Activated T-helper 1 cell treated with Interleukin-2 at 50 U/mL for 16 hours (primary cell): ENCODE measurements at places on chromosomes 12 and 14.

- DNase-seq: no peak
Observed at GRCh38 chr14:20376071-20376588, 32.7 kb downstream of the PARP2 start.

DNA sequence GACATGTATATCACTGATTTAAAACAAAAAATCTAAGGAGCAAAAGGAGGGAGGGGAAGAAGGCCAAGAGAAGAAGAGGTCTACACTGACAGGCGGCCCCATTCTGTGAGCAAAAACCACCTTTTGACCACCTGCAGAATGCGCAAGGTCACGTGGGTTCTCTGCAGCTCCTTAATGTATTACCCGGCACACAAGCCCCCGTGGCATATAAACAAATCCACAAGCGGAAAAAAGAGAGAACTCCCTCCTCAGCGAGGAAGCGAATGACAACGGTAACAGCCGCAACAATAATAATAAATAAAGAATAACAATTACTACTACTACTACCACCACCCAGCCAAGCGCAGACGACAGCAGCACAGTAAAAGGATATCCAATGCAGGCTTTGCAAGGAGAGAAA lies 1.3 kb downstream of the KSR2 start:
- no peak for DNase-seq

GRCh38 chr12:116954710-116955381 lies 44.1 kb downstream of the FBXW8 start:
- no peak for DNase-seq

DNA sequence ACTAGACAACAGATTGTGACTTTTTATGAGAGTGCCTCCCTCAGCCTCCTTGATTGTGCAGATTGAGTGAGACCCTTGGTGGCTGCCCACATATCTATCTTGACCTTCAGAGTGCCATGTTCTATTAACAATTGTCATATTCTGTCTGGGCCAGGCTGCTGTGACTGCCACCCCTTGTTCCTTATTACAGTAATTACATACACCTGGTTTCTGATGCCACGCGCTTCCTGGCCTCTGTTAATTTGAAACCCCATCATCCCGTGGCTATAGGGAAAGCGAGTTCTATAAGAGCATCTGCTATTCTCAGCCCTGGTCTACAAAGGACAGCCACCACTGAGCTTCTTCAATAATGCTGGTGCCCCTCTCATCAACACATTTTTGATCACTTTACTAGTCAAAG lies 228.7 kb downstream of the PCNX1 start:
- no peak for DNase-seq

DNA sequence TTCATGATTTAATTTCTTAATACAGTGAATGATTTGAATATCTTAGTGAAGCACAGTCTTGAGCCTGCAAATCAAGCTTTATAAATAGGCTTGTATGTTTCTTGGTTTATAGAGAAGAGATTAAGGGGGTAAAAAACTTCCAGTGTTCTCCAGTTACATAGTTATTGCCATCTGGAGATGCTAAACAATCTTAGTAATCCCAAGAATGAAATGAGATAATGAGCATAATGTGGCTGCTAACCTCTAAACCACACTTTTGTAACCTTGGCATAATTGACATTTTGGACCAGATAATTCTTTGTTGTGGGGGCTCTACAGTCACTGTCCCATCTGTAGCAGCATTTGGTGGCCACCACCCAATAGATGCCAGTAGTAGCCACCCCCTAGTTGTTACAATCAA lies 316.8 kb downstream of the CCDC91 start:
- DNase-seq: no peak

DNA sequence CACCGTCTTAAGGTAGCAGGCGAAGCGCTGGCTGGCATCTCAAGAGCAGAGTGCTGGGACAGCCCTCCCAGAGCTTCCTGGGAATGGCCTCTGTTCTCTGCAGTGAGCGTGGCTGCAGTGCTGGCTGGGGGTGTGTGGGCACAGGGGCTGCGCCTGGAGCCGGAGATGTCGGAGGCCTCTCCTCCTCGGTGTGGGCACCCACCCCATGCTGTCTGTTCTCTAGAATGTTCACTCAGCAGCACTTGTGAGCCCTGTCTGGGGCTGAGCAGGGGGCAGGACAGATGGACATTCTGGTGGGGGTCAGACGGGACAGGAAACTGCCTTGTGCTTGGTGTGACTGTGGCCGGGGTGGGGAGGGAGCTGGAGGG lies 15.9 kb downstream of the FBRSL1 start:
- no peak for DNase-seq

- DNase-seq: no peak
Observed at GRCh38 chr14:105426416-105427130, 6.9 kb downstream of the MTA1 start.

DNA sequence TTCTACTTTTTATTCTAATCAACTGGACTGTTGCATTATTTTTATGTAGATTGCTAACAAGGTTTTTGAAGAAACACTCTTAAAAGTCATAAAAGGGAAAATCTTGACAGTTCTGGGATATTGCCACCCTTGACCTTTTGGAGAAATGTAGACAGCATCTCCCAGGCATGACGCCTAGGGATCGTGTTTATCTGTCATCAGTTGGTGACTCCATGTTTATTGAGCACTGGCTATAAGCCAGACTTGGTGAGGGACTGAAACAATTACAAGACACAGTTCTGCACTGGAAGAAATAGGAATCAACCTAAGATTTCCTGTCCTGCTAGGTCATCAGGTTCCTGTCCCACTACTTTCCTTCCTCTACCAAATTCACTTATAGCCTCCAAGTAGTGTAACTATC lies 34.5 kb downstream of the HMGA2 start:
- DNase-seq: no peak

DNA sequence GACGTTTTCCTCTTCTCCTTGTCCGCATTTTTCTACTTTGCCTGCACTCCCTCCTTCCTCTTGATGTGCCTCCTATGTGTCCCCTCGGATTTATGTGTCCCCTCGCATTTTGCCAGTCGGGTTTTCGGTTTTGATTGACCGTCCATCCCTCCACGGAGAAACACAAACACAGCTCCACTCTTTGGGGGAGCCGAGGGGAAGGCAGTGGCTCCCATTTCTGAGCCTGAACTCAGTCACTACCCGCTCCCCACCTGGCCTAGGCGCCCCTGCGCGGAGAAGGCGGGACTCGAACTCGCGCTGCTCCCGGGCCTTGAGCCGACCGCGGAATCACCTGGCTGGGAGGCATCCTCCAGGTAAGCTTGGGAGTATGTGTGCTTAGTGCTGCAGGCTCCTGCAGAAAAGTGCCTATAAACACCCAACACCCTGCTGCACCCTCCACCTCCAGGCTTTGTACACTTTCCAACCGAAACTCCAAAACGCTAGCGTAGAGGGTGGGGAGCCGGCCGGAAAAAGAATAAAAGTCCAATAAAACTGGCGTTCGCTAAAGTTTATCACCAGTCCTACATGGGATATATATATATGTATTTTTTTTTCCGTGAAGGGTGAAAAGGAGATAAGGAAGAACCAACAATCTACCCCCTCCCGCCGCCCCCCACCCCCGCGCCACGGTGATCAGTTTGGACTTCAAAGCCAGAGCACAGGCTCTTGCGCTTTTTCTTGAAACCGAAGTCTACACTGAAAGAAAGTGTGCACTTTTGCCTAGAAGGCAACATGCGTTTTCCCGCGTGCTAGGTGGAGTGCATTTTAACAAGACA lies 3.3 kb upstream of the CCND2 start:
- peak; percentile 14 for DNase-seq

- peak; percentile 29 for DNase-seq
Observed at GRCh38 chr12:1915082-1915968, 3.1 kb downstream of the CACNA2D4 start.

- no peak for DNase-seq
Observed at GRCh38 chr12:32043928-32044549, 62.6 kb upstream of the BICD1 start.

GRCh38 chr14:76375484-76375883 lies 453 bp upstream of the ESRRB start:
- DNase-seq: no peak

GRCh38 chr14:100018482-100018881 lies 46.7 kb upstream of the EVL start:
- no peak for DNase-seq

DNA sequence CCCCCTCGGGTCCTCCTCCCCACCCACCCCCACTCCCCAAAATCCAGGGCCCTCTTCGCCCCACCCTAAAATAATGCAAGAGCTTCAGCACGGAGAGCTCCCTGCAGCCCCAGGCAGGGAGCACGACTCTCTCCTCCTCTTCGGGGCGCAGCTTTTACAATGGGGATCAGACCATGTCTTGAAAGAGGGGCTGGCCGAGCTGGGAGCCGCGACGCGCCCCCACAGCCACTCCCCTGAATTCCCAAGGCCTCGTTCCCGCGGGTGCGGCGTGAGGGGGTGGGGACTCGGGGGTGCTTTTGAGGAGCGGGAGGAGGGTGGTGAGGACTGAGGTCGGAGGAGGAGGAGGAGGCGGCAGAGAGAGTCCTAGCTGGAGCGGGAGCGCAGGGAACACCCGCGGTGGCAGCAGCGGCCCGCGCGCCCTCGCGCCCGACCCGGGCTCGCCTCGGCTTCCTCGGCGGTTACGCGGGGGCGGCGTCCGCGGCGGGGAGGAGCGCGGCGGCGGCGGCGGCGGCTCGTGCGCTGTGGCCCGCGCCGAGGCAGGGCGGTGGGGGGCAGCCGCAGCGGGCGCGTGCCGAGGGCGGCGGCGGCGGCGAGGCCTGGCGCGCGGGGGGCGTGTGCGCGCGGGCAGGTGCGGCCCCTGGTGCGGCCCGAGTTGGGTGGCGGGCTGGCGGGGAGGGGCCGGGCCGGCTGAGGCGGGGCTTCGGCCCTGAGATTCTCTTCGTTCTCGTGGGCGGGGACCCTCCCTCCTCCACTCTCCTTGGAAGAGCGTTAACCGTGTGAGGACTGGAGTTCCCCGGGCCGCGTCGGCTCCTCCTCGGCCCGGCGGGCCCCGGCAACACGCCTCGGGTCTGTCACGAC lies at the start of gene ANKS1B:
Gene ANKS1B (minus strand): TSS at position 666 of the 858 bp plus-strand sequence. CDS start 699 bp downstream, outside the sequence.
- DNase-seq: no peak

DNA sequence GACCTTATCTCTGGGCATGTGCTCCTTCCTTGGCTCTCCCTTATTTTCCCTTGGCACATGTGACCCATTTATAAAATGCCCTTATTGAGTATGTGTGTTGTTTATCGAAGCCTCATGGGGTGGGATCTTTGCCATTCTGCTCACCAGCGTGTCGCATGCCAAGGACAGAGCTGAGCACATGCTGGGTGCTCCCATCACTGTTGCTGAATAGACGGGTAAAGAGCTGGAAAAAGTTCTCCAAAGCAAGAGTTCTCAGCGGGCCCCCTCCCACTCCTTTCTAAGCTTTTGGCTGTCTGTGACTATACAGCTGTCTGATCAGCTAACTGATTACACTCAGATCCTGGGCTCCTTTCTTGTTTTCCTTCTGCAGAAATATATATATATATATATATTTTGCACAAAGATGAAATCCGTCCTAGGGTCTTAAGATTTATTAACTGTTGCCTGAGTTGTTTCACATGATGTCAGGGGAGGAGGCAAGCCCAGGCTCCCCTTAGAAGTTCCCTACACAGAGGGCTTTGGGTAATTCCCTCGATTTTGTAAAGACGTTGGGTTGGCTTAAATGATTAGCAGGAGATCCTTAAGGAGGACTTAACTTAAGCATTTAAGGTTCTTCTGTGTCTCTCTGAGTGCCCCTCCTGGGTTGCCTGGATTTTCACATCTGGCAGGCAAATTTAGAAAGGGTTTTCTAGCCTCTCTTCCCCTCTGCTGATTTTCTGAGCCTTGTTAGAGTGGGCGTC lies 71.6 kb downstream of the TMEM132C start:
- DNase-seq: no peak

GRCh38 chr14:37045340-37046061 lies 126.9 kb downstream of the SLC25A21 start:
- DNase-seq: no peak

DNA sequence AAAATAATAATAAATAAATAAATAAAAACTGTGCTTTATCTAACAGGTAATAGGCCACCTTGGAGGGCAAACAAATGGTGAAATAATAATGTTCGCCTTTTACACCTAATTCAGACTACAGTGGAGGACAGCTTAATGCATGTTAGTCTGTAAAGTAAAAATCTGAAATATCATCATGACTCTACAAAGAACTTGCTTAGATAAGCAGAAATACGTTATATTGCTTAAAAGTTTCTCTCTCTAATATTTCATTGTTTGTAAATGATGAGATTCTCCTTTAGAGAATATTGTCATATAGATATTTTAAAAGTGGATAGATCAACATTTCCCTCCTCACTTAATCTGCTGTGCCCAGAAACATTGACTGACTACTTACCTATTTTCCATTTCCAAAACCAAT lies 98.7 kb upstream of the PDZRN4 start:
- no peak for DNase-seq

GRCh38 chr14:95293449-95293848 lies 26.3 kb downstream of the CLMN start:
- DNase-seq: no peak

DNA sequence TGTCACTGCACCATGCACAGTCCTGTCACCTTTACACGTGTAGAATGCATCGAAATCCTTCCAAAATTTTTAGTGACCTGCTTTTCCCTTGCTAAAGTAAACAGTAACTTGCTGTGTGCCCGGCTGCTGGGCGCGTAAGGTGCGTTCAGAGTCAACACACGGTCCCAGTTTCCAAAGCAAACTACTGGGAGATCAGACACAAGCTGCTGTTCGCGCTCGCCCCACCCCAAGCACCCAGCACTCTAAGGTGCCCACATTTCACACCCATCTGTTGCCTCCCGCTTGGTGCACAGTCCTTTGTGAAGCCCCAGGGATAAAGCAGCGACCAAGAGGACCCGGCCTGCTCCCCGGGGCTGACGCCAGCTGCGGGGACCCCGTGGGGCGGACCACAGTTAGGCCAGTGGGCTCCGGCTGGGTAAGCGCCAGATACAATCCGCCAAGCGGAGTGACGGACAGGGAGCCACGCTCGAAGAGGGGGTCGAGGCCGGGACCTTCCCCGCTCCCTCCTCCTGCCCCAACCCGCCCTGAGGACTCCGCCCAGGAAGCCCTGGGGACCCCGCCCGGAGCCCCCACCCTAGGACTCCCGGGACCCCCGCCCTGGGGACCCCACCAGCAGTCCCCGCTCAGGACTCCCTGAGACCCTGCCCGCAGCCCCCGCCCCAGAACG lies 633 bp downstream of the STX2 start:
- no peak for DNase-seq

DNA sequence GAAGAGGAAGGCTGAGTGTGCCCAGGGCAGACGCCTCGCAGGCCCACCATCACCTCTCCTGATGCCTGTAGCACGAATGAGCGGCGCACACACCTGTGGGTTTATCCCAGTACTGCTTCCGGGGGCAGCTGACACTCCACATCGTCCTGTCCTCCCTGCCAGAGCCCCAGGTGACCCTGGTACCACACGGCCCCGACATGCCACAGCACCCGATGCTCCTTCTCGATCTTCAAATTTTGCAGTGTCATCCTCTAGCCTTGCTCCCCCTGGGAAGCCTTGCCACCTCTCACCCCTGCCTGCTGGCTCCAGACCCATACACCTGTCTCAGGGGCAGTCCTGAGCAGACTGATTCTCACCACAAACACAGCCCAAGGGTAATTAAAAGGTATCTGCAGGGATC lies 40.6 kb downstream of the ANO2 start:
- DNase-seq: no peak

GRCh38 chr14:61219673-61220072 lies 61.5 kb downstream of the TMEM30B start:
- DNase-seq: no peak

- no peak for DNase-seq
Observed at GRCh38 chr14:99523704-99524055, 42.5 kb downstream of the CCNK start.

- DNase-seq: no peak
Observed at GRCh38 chr14:104145826-104146601, 7.6 kb downstream of the KIF26A start.

- no peak for DNase-seq
Observed at GRCh38 chr14:78829274-78829673, 659.1 kb downstream of the NRXN3 start.

- DNase-seq: no peak
Observed at GRCh38 chr12:102010265-102010994, 51.4 kb downstream of the WASHC3 start.
